ENCODE measurements at places on chromosomes 4 and X. TPM values are rescaled to one million over a fixed set of nuclear protein-coding genes. Genes with fewer than 3 reads are reported as not detected.

Gene UBA1
- polyA plus RNA-seq = 207 TPM

Gene IBSP
- polyA plus RNA-seq = not detected

Gene FOXR2
- not detected for polyA plus RNA-seq

Gene WDFY3
- polyA plus RNA-seq = 56.0 TPM

Gene LRCH2
- polyA plus RNA-seq = 12.4 TPM

Gene PCGF3
- polyA plus RNA-seq = 56.8 TPM

GRCh38 chr4:153153339-153153871 lies 50.8 kb upstream of the TRIM2 start:
- DNase-seq = no peak

- DNase-seq = no peak
These were observed at the start of gene CXCL11 for GRCh38 chr4:76035799-76036380. Gene CXCL11 (minus strand): TSS chr4:76036070. CDS start chr4:76035987, 83 bp downstream.

DNA sequence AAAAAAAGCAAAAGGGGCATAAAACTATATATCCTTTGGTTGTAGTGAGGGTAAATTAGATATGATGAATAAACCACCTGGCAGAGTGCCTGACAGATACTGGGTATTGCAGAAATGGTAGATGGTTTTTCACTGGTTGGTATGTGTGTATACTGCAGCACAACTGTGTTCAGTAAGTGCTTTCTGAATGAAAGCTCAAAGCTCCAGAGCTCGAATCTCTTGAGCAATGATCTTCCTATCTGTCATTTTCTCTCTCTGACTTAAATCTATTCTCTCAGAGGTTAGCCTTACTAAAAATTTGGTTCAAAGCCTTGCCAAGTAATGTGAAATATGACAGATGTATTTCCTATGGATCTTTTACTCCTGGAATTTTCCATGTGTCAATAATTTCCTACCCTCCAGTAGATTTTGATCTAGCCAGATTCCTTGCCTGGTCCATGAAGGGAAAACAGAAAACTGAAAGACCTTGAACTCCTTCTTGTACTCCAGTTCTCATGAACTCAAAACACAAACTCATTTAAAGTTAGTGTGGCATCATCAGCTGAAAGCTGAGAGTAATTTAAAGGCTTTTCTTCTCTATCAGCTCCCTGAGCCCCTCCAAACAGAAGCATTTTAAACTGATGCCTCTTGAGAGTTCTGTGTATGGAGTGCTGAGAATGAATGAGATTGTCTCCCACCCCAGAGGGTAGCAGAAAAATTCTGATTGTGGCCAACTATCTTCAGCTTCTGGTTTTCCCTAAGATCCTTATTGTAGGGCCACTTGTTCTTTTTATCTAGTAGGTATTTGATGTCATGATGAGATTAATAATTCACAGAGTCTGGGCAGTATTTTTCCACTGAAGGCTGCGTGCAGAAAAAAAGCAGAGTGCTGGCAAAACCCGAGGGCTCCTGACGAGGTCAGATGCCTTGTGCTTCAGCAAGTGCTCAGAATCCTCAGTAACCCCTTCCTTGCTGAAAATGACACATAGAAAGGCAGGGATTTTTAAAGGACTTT lies 363.4 kb upstream of the BOD1L1 start:
- peak; percentile 20 for DNase-seq

DNA sequence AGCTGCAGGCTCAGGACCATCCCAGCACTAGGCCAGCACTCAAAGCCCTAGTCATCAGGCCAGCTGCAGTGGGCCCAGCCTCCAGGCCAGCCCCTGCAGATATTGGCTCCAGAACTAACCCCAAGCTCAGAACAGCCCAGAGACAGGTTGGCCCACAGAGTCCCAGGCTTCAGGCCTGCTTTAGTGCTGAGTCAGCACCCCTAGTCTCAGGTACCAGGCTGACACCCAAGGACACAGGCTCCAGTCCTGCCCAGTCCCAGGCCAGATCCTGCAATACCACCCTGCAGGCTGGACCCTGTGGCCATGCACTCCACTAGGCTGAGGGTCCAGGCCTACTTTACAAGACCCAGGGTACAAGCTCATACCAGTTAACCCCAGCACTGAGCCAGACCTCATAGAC lies 234.4 kb upstream of the GPRIN3 start:
- DNase-seq = no peak

DNA sequence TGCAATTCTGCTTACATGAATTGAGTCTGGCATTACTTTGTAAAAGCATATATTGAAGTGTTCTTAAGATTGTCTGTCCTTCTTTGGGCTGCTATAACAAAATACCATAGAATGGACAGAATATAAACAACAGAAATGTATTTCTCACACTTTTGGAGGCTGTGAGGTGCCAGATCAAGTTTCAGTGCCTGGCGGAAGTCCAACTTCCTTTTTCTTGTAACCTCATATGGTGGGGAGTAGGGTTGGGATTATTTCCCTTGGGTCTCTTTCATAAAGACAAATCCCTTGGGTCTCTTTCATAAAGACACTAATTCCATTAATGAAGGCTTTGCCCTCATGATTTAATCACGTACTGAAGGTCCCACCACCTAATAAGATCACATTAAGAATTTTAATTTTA lies 199.3 kb upstream of the GRID2 start:
- DNase-seq = no peak

- DNase-seq = no peak
These were observed 20.0 kb upstream of the TMPRSS11A start for GRCh38 chr4:67983333-67983732.

- no peak for DNase-seq
These were observed 73.9 kb downstream of the HTRA3 start for GRCh38 chr4:8343262-8343966.

GRCh38 chrX:21620234-21620633 lies 37.9 kb downstream of the KLHL34 start:
- no peak for DNase-seq

DNA sequence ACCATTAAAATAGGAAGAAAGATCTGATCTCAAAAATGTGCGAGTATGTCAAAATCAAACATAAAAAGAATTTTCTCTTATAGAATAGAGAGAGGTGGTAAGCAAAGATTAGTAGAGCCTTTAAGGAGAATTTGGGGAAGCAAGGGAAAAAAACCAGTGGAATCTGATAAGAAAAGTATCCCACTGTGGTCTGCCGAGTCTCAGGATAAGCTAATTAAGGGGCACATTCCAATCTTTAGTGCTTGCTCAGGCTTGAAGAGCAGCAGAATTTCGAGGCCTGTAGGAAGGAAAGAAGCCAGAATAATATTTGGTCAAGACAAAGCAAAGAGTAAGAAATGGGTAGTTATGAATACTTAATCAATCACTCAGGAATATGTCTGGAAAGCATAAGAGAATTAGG lies 13.0 kb downstream of the STATH start:
- no peak for DNase-seq

GRCh38 chrX:133655275-133656265 lies 240.3 kb upstream of the GPC4 start:
- DNase-seq = no peak

DNA sequence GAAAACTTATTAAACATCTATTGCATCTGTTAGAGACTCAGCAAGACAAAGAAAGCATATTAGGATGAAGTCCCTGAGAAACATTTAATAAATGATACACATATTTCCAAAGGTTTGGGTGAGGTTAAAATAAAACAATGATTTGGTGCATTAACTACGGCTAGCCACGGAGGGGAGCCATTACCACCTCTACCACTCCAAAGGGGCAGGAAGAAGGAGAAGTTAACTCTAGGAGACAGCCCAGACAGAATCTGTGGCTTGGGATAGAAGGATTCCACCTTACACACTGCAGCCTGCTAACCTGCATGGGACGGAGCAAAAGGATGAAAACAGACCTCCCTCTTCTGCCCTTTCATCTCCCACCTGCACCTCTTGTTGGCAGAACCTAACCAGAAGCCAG lies 189.1 kb upstream of the C1QTNF7 start:
- no peak for DNase-seq

- no peak for DNase-seq
These were observed 7.5 kb upstream of the GPC3 start for GRCh38 chrX:133992882-133993281.

DNA sequence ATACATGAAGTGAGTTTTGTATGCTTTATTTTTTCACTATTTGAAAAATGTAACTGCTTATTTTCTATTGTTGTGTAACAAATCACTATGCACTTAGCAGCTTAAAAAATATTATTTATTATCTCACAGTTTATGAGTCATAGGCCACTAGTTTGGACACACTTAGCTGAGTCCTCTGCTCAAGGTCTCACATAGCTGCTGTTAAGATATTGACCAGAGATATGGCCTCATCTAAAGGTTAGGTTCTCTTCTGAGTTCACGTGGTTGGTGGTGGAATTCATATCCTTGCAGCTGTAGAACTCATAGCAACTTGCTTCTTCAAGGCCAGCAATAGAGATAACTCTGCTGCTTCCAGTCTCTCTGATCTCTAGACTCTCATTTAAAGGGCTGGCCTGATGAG lies 534.4 kb downstream of the SPRY1 start:
- no peak for DNase-seq

- DNase-seq = no peak
These were observed 19.7 kb upstream of the CXCL6 start for GRCh38 chr4:73816814-73817213.

DNA sequence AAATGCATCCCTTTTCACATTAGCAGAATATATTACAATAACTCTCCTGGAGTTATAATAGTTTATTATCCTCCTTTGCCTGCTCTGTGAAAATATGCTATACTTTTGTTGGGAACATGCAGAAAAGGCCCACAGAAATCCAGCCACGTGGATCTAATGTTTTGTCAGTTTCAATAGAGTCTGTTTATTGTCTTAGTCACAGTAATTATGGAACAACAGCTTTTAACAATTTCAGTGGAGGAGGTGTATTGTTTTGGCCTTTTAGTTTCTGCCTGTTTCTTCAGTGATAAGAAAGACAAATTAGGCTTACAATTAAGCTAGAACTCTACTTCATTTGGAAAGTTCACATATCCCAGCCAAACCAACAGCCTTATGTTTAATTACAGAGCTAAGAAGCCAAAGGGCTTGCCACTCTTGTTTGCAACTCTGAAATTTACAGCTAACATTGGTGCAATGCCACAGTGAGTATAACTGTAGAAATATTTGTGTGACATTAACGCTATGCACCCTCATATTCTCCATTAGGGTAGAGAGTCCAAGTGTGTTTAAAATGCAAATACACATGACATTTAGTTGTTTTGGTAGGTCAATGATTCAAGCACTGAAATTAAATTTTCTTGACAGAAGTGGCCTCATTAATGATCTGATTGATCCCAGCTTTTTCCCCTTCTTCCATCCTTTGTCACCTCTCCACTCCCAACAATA lies 175.8 kb downstream of the USP46 start:
- peak; percentile 51 for DNase-seq

GRCh38 chrX:99588936-99589335 lies 821.1 kb downstream of the PCDH19 start:
- no peak for DNase-seq

GRCh38 chr4:138405934-138406567 lies 163.9 kb upstream of the SLC7A11 start:
- no peak for DNase-seq

GRCh38 chrX:118261151-118261550 lies 84.8 kb upstream of the WDR44 start:
- no peak for DNase-seq

Measured in left renal cortex interstitium (tissue), 4 donors.